ENCODE measurements at places on chromosomes 11 and 22.

DNA sequence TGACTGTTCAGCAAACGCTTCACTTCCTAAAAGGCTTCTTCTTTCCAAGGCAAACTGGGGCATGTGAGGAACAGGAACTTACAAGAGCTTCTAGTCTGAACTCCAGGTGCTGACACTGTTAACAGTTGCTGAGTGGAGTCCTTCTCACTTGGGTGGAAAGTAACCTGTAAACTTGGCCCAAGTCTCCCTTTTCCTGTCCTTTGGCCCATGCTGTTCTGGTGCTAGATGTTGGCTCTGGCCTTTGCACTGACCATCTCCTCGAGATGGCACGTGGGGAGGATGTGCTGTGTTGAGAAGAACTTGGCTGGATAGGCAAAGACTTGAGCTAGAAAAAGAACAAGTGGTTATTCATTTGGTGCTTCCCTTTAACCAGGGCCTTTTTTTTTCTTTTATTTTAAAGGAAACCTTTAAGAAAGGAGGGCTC is 53.6 kb downstream of the PTPRJ start:
- DNase-seq = no peak

GRCh38 chr22:47371263-47372090 is 609.0 kb downstream of the TBC1D22A start:
- no peak for DNase-seq

DNA sequence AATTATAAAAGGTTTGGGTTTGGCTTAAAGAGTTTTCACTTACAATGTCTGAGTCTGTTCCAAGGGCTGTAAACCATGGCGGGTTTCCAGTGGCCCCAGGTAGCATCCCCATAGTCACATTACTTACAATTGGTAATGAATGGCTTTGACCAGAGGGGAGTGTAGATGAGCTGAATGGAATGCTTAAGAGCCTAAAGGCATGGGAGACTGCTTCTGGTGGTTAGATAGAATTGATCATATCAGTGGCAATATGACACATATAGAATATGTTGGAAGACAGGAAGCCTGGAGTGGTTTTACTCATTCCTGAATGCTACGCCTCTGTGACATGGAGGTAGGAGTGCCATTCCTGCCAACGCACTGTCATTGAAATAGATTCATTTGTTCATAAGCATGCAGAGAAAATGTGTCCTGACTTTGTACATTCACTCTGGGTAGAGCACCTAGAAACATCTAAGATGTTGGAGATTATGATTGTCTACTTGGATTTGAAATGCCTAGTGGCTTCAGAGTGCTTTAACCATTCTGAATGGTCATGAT is 183.3 kb downstream of the BLID start:
- no peak for DNase-seq

DNA sequence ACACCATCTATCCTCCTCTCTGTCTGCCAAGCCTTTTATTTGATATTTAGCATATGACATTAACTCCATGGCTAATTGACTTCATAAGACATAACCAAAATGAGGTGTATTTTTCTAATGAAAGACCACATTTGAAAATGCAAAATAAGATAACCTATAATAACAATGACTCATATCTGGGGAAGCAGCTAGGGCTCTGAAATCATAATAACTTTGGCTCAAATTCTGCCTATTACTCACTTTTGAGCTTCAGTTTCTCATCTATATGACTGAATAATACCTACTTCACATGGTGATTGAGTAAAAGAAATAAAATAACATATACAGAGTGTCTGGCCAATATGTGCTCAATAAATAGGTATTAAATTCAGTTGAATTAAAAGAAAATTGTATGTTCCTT is 1419.8 kb upstream of the TENM4 start:
- no peak for DNase-seq

- DNase-seq = peak; percentile 27
Measured at GRCh38 chr11:73384872-73385689, 8.9 kb downstream of the RELT start.

DNA sequence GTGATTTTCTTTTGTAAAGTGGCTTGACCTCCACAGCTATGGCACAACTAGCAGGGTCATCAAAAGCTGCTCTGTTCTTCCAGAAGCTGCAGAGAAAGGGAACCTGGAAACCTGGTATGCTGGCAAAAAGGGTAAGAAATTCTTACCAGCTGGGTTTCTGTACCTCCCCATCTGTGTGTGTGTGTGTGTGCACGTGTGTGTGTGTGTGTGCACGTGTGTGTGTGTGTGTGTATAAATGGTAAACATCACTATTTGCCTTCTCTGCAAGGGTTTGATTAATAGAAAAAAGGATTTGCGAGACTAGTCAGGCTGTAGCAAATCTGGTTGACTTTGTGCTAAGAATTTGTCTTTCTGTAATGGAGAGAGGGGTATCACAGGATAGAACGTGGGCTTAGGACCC is 4.7 kb upstream of the MRPL17 start:
- no peak for DNase-seq

GRCh38 chr11:8812438-8812837 is 98.6 kb upstream of the AKIP1 start:
- DNase-seq = no peak

DNA sequence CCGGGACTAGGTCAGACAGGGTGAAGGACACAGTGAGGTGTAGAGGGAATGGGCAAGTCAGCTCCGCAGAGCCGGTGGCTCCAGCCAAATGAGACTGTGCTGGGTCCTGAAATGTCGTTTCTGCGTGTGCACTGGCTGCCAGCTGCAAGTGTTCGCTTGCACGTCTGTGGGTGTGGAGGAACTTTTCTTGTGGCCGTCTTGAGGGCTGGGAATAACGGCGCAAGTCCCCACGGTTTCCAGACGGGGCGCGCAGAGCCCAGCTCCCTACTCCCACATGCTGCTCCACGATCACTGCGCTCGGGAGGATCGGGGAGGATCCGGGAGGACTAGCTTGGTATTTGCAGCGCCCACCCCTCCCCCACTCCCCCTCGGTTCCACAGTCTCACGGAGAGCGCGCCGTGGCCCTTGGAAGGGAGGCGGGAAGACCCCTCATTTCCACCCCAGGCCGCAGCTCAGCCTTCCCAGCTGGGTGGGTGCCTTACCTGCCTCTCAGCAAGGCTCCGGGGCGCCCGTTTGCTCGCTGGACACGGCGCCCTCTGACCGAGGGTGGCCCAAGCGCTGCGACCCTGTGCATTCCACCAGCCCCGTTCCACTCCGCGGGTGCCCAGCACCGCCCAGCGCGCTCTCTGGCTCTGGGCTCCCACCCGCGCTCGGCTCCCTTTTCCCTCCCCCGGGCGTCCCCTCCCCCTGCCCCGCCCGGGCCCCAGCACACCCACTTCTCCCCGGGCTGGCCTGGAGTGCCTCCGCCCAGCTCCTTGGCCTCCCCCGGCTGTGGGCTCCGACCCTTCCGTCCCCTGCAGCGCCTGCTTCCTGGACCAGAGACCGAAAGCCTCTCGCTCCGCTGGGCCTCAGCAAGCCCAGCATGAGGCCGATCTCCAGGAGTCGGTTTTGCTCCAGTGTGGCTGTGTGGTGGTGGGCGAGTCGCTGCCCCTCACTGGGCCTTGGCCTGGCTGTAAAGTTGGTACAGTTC is at the start of gene KCNE3:
TSS of gene KCNE3 (minus strand) at position 634 of the 970 bp plus-strand sequence. CDS start 9,986 bp downstream, outside the sequence.
- no peak for DNase-seq

GRCh38 chr11:73194034-73194507 is 24.0 kb upstream of the P2RY2 start:
- DNase-seq = no peak

GRCh38 chr22:29004647-29005371 is 56.8 kb downstream of the C22orf31 start:
- DNase-seq = no peak

DNA sequence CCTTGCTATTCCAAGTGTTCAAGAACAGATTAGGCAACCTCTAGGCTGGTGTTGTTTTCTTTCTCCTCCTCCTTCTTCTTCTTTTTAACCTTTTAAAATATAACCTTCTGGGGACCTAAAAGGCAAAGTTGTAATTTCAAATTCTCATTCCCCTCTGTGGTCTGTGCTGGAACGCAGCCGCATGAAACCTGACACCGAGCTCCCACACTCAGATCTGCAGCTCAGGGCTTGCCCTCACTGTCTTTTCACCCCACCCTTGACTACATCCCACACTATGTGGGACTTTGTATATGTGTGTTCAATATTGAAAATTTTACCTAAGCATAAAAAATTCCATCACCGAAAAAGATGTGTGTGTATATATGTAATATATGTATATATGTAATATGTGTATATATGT is 62.0 kb upstream of the ARHGAP42 start:
- DNase-seq = no peak

- DNase-seq = no peak
Measured at GRCh38 chr11:118194835-118195627, 18.6 kb upstream of the SCN2B start.

GRCh38 chr22:49444781-49445180 is 382.9 kb downstream of the BRD1 start:
- no peak for DNase-seq

DNA sequence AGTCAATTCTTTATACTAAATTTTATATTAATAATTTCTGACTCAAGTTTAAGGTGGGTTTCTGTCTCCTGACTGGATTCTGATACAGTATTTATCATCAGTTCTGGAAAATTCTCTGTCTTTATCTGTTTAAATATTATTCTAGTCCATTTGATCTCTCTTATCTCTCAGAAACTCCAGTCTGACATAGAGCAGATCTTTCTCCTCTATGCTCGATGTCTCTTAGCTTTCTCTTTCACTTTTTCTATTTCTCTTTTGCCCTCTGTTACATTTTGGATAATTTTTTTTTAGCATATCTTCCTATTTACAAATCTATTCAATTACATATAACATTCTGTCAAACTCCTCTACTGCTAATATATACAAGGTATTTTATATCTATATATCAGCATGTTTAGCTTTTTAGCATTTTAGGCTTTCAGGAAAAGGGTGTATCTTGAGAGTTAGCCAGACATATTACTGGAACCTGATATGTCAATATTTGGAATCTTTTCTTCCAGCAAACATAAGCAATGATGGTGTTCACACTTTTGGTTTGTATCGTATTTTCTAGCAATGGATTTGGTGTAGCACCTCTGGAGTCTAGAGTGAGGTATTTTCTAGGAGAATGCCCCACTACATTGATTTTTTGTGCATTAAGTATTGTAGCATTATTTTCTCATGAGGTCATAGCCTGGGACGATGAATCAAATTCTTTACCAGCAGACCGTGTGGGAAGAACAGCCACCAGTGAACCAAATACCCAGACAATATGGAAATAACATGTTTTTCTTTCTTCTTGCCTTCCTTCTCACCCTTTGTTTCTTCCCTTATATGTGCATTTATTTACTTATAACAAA is 4.1 kb upstream of the NNMT start:
- no peak for DNase-seq

DNA sequence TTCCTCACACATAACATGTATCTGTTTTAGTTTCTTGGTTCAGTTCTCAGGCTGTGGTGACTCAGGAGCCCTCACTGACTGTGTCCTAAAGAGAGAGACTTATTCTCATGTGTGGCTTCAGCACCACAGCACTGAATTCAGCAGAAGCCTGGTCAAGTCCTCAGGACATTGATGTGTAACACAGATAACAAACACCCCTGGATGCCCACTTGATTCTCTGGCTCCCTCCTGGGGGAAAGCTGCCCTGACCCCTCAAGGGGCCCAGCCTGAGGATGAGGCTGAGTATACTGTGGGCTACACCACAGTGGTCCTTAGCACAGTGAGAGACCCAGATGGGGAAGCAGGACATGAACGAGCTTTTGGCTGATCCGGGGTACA is 87.2 kb upstream of the VPREB1 start:
- no peak for DNase-seq

DNA sequence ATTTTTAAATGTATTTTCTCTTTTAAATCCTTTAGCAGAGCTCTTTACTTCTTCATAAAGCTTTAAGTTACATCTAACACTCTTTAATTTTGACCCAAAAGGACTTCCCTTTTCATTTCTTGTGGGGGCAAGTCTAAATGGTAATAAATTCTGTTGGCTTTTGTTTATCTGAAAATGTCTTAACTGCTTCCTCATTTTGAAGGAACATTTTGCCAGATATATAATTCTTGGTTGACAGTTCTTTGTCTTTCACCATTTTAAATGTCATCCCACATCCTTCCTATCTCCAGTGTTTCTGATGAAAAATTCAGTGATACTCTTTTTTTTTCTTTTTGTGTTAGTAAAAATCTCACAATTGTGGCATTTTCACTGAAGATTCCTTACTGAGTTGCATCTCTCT is 44.7 kb upstream of the ZBTB44 start:
- no peak for DNase-seq

All from stimulated activated CD8-positive, alpha-beta memory T cell treated with anti-CD3 and anti-CD28 coated beads, Interleukin-12 subunit alpha, Interleukin-12 subunit beta, amount 100 ng/mL, for 4 hours (primary cell).